ENCODE measurements at places on chromosomes 2 and 18. TPM values are rescaled to one million over a fixed set of nuclear protein-coding genes. Genes with fewer than 3 reads are reported as not detected.

AMER3 gene
- 1.3 TPM for polyA plus RNA-seq

RAB11FIP5 gene
- 21.4 TPM for polyA plus RNA-seq

CAVIN2 gene
- polyA plus RNA-seq = 27.5 TPM

RAMP1 gene
- polyA plus RNA-seq = 76.1 TPM

REG3A gene
- polyA plus RNA-seq = 1.4 TPM

SLC9A4 gene
- polyA plus RNA-seq = 0.04 TPM

EVX2 gene
- polyA plus RNA-seq = not detected

FKBP7 gene
- polyA plus RNA-seq = 21.6 TPM

MYOM1 gene
- 8.7 TPM for polyA plus RNA-seq

TFCP2L1 gene
- polyA plus RNA-seq = 0.45 TPM

IL1RN gene
- 0.39 TPM for polyA plus RNA-seq

DNA sequence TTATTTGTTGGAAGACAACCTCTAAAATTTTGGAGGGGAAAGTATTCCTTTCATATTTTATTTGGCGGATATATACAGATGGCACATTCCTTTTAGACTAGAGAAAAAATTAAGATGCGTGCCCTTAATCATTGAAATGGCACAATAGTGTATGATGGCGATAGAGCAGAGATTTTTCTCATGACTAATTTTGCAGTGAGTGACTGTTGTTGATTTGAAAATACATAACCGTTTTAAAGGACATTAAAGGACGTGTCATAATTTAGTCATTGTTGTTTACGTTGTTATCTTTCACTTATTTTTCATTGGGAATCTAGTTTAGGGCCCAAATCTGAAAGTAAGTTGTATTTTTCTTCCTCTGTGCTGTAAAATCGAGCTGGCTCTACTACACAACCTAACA is 61.7 kb downstream of the CERS6 start:
- peaks cover 2% of the 10 kb centered on the region for H3K36me3 ChIP-seq
- H3K27ac ChIP-seq = no peak overlapping the region
- DNase-seq = no peak
- no peak overlapping the region for H3K4me3 ChIP-seq
- H3K27me3 ChIP-seq = no peaks in the 10 kb centered on the region
- H3K4me1 ChIP-seq = peaks cover 7% of the 10 kb centered on the region

DNA sequence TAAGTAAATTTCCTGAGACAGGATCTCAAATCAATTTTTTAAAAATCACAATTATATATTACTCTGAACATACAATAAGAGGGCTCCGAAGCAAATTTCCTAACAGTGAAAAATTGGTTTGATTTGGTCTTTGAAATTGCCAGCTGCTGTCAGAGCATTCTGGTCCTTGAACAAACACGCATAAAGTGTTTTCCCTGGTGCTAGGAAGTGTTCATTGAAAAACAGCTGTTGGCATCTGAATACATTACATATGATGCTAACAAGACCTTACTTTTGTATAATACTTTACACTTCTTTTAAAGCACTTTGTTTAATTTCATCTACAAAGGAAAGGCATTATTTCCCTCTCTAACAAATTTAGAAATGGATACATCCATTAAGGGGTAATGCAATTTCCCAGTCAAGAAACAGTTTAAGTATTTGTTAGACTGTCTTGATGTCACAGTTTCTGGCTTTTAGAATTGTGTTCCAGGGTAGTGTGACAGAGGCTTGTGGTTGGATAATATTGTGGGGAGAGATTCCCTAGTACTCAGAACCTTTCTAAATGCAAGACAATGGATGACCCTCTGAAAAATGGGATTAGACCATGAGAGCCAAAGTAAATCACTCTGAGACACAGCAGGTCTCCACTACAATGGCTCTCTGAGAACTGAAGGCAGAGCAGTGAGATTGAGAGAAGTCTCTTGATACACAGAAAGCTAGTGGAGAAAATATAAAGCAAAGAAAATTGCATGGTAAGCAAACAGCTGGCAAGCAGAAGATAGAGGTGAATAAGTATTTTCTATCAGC is 299.0 kb downstream of the TRIB2 start:
- no peaks in the 10 kb centered on the region for H3K36me3 ChIP-seq
- H3K4me1 ChIP-seq = no peaks in the 10 kb centered on the region
- H3K27ac ChIP-seq = no peak overlapping the region
- no peak for DNase-seq
- no peak overlapping the region for H3K4me3 ChIP-seq
- no peaks in the 10 kb centered on the region for H3K27me3 ChIP-seq

- H3K36me3 ChIP-seq = no peaks in the 10 kb centered on the region
- H3K4me1 ChIP-seq = no peaks in the 10 kb centered on the region
- no peak overlapping the region for H3K4me3 ChIP-seq
- no peaks in the 10 kb centered on the region for H3K27me3 ChIP-seq
Observed at GRCh38 chr18:56661360-56662062, 10.4 kb downstream of the WDR7 start.

- no peak for DNase-seq
- H3K36me3 ChIP-seq = no peaks in the 10 kb centered on the region
- H3K27me3 ChIP-seq = no peaks in the 10 kb centered on the region
Observed at GRCh38 chr18:56235481-56236013, 402.8 kb downstream of the TXNL1 start.

DNA sequence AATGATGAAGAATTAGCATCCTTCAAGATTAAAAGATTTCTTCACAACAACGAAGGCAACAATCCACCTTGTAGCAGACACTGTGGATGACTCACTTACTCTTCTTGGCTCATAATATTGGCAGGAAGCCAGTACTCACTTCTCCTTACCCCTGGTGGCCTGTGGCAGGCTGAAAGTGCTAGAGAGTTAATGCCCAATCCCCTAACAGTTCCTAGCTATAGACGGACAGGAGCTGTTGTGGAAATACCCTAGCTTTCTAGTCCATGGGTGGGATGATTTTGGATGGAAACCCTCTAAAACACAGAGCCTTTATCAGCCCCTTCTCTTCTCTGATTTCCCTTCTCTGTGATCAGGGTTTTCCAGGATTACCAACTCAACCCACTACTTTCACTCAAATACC is 128.6 kb upstream of the NYAP2 start:
- no peaks in the 10 kb centered on the region for H3K36me3 ChIP-seq
- no peaks in the 10 kb centered on the region for H3K4me1 ChIP-seq
- H3K27me3 ChIP-seq = no peaks in the 10 kb centered on the region

DNA sequence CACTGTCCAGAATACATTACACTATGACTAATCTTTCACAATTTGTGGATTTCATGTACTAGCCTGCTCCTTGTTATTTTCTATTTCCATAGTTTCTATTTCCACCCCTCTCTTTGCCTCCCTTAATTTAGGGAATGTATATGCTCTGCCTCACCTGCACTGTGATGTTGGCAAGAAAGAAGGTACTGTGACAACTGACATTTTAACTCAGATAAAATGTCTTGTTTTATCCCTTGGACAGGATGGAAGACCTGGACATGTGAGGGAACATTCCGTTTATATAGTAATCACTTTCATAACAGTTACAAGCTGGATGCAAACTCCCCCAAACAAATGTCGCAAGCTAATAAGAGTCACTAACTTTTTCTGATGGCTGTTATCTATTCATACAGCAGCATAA is 21.5 kb upstream of the DSG3 start:
- H3K4me3 ChIP-seq = no peak overlapping the region
- H3K27me3 ChIP-seq = no peaks in the 10 kb centered on the region
- DNase-seq = no peak
- no peak overlapping the region for H3K27ac ChIP-seq
- H3K4me1 ChIP-seq = no peaks in the 10 kb centered on the region

GRCh38 chr2:145593991-145594614 is 1074.2 kb upstream of the ZEB2 start:
- no peak overlapping the region for H3K4me3 ChIP-seq
- no peaks in the 10 kb centered on the region for H3K4me1 ChIP-seq
- DNase-seq = no peak
- no peak overlapping the region for H3K27ac ChIP-seq
- H3K27me3 ChIP-seq = no peaks in the 10 kb centered on the region
- H3K36me3 ChIP-seq = no peaks in the 10 kb centered on the region

DNA sequence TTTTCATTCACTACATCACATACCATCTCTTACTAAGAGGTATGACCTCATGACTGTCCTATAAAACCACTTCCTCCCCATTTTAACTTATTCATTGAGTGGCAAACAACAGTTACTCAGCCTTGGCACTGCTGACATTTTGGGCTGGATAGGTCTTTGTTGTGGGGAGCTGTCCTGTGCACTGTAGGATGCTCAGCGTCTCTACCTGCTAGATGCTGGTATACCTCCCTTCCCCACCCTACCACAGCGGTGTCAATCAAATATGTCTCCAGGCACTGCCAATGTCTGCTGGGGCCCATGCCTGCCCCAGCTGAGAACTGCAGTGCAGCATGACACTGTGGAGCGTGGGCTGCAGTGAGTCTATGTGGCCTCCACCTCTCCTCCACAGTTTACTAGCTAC is 76.3 kb upstream of the MGAT4A start:
- H3K4me1 ChIP-seq = peaks cover 20% of the 10 kb centered on the region
- H3K36me3 ChIP-seq = no peaks in the 10 kb centered on the region
- DNase-seq = no peak
- H3K27ac ChIP-seq = no peak overlapping the region
- no peak overlapping the region for H3K4me3 ChIP-seq

- no peak overlapping the region for H3K27ac ChIP-seq
- no peaks in the 10 kb centered on the region for H3K36me3 ChIP-seq
- no peaks in the 10 kb centered on the region for H3K4me1 ChIP-seq
- DNase-seq = no peak
Observed at GRCh38 chr2:56192664-56193305, 9.0 kb downstream of the CCDC85A start.

- no peak overlapping the region for H3K4me3 ChIP-seq
- no peak overlapping the region for H3K27ac ChIP-seq
- no peaks in the 10 kb centered on the region for H3K27me3 ChIP-seq
Observed at GRCh38 chr18:42401131-42401673, 446.2 kb downstream of the PIK3C3 start.

DNA sequence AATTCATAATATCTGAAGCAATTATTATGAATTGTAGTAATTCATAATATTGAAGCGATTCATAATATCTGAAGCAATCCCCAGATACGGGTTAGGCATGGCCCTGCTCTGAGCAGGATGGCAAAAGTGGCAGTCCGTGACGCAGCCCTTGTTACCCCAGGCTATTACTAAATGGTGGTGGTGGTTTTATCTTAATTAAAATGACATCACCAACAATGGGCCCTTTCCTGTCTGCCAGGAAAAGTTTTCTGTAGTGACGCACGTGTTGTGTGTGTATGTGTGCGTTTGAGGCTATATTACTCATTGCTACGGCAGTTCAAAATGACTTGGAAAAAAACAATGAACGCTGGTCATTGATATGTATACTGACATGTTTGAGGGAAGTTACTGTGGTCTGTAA is 10.6 kb upstream of the MOCOS start:
- H3K4me1 ChIP-seq = peaks cover 14% of the 10 kb centered on the region
- peaks cover 27% of the 10 kb centered on the region for H3K36me3 ChIP-seq
- no peak overlapping the region for H3K4me3 ChIP-seq
- H3K27ac ChIP-seq = peak overlapping the region; percentile 63
- H3K27me3 ChIP-seq = no peaks in the 10 kb centered on the region

GRCh38 chr18:58865033-58865590 is 435 bp downstream of the ZNF532 start:
- H3K36me3 ChIP-seq = peaks cover 27% of the 10 kb centered on the region
- H3K27me3 ChIP-seq = no peaks in the 10 kb centered on the region
- DNase-seq = no peak
- peak overlapping the region; percentile 76 for H3K27ac ChIP-seq
- no peak overlapping the region for H3K4me3 ChIP-seq

DNA sequence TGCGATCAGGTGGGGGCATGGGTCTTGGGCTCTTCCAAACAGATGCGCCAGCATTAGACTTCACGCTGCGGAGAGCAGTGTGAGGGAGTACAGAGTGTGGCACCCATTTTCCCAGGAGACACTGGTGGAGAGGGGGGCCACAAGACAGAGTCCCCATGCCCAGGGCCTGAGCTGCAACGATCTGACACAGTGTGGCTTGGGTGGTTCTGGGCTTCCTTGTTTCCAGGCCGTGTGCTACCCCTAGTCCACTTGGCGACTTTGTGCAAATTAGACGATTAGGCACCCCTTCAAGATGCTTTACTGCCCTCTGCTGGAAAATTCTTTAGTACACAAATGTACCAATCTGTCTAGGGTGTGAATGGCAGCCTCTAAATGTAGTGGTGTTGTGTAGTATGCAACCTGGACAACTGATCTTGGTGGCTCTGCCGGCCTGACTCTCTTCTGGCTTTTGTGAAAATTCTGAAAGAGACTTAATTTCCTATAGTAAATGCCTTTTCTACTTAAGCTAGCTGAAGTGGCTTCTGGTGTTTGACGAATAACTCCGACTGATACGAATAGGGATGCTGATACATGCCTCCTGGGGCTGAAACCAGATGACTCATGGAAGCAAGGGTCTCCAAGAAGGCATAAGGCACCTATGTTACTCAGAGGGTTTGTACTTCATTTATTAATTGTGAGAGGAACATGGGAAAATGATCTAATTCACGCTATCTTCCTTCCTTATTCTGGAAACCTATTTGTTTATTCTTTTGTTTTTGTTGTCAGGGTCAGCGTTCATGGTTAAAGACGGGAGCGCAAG is 92.3 kb upstream of the SMAD2 start:
- H3K27ac ChIP-seq = no peak overlapping the region
- no peak for DNase-seq
- H3K27me3 ChIP-seq = peaks cover 25% of the 10 kb centered on the region
